GM23248 (cell line): ENCODE measurements at places on chromosomes 3 and 15. TPM values are rescaled to one million over a fixed set of nuclear protein-coding genes. Genes with fewer than 3 reads are reported as not detected.

GRCh38 chr15:68278595-68279405 is 1.3 kb downstream of the FEM1B start:
- peak overlapping the region; percentile 99 for H3K4me3 ChIP-seq
- peak; percentile 68 for DNase-seq

- no peaks in the 10 kb centered on the region for H3K4me1 ChIP-seq
- no peak overlapping the region for H3K27ac ChIP-seq
- no peak overlapping the region for H3K4me3 ChIP-seq
- H3K27me3 ChIP-seq: no peaks in the 10 kb centered on the region
These were observed 197.5 kb downstream of the EPHB1 start for GRCh38 chr3:134992586-134992985.

GRCh38 chr3:122902326-122902725 is 107.5 kb downstream of the SLC49A4 start:
- DNase-seq: no peak
- no peak overlapping the region for H3K27ac ChIP-seq
- no peaks in the 10 kb centered on the region for H3K36me3 ChIP-seq
- no peak overlapping the region for H3K4me3 ChIP-seq
- peaks cover 21% of the 10 kb centered on the region for H3K27me3 ChIP-seq

Gene GOLGA8R
- total RNA-seq: 0.65 and 1.0 TPM in 2 replicates

DNA sequence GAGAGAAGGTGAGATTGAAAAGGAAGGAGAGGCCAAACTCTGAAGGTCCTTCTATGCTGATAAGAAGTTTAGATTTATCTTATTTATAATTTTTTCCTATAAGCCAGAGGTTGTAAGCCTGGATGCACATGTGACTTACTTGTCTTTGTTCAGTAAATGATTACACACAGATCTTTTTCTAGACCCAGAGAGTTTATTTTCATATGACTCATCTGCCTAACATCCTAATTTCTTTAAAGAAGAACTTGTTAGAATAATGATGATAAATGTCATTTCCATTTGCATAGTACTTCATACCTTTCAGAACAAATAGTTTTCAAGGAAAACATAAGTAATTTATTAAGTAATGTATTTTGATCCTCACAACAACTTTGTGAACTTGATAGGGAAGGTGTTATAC is 434.8 kb upstream of the DPH6 start:
- H3K27ac ChIP-seq: no peak overlapping the region
- peak; percentile 36 for DNase-seq
- H3K4me1 ChIP-seq: peaks cover 8% of the 10 kb centered on the region
- H3K27me3 ChIP-seq: no peaks in the 10 kb centered on the region
- H3K4me3 ChIP-seq: no peak overlapping the region
